ENCODE measurements at places on chromosomes 16 and 17.

- DNase-seq = no peak
Measured at GRCh38 chr16:1991588-1991947, 1.8 kb downstream of the SYNGR3 start.

- no peak for DNase-seq
Measured at GRCh38 chr17:82567286-82567685, 47.8 kb downstream of the FOXK2 start.

DNA sequence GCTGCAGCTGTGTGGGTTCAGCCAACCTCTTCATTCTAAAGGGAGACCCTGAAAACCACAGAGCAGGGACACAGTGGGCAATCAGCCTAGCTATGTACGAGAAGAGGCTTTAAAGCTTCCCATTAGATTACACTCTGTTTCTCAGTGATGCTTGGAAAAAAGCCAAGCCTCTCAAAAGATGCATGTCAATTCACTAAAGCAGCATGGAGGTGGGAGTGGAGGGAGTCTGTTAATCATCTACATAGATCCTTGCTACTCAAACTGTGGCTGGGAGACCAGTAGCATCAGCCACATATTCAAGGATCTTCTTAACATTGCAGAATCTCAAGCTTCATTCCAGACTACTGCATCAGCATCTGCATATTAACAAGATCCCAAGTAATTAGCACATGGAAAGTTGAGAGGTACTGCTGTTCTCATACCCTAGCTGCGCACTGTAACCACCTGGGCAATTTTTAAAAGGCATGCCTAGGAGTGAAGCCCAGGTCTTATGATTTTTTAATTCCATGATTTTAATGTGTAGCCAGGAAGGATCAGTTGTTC is 305.9 kb downstream of the PMP22 start:
- DNase-seq = no peak

- DNase-seq = no peak
Measured at GRCh38 chr17:9343516-9343915, 232.1 kb downstream of the STX8 start.

GRCh38 chr16:49183911-49184310 is 97.7 kb downstream of the CBLN1 start:
- peak; percentile 35 for DNase-seq

- no peak for DNase-seq
Measured at GRCh38 chr17:73365301-73365874, 53.6 kb upstream of the CDC42EP4 start.

GRCh38 chr17:70215656-70216055 is 46.3 kb downstream of the KCNJ2 start:
- DNase-seq = peak; percentile 29

DNA sequence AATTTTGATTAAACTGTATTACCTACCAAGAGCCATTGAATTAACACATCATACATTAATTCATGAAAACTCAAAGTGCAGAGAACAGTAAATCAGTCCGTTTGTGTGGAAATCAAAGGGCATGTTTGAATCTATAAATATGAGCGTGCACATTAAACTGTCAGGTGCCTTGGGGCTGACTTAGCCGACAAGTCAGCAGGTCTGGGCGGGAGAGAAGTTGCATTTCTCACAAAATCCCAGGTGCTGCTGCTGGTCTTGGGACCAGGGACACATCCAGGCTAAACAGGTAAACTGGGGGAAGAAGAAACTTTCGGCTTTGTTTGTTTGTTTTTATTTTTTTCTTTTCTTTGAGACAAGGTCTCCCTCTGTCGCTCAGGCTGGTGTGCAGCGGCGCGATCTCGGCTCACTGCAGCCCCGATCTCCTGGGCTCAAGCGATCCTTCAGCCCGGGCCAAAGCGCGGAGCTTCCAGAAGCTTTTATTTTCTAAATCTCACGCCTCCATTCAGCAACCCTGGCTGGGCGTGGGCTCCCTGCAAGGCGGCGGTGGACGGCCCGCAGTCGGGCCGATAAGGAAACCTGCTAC is 213.9 kb downstream of the MRTFB start:
- peak; percentile 59 for DNase-seq

DNA sequence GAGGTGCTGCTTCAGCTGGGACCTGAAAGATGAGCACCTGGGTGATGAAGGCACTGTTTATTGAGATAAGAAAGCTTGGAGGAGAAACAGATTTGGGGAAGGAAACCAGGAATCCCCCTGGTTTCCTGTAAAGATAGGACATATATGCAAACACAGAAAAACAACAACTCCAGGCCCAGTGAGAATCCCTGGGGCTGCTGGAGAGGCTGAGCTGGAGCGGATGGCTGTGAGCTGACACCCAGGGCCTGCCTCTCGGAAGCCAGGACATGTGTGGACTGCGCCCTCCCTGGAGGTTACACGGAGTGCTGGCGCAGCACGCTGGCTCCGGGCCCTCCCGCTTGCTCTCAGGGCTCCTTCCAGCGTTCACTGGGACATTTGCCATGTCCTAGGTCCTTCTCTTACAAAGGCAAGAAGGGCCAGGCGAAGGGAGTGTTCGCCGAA is 57.5 kb downstream of the CYB5B start:
- peak; percentile 72 for DNase-seq

- DNase-seq = no peak
Measured at GRCh38 chr17:56074361-56074890, 78.8 kb upstream of the ANKFN1 start.

DNA sequence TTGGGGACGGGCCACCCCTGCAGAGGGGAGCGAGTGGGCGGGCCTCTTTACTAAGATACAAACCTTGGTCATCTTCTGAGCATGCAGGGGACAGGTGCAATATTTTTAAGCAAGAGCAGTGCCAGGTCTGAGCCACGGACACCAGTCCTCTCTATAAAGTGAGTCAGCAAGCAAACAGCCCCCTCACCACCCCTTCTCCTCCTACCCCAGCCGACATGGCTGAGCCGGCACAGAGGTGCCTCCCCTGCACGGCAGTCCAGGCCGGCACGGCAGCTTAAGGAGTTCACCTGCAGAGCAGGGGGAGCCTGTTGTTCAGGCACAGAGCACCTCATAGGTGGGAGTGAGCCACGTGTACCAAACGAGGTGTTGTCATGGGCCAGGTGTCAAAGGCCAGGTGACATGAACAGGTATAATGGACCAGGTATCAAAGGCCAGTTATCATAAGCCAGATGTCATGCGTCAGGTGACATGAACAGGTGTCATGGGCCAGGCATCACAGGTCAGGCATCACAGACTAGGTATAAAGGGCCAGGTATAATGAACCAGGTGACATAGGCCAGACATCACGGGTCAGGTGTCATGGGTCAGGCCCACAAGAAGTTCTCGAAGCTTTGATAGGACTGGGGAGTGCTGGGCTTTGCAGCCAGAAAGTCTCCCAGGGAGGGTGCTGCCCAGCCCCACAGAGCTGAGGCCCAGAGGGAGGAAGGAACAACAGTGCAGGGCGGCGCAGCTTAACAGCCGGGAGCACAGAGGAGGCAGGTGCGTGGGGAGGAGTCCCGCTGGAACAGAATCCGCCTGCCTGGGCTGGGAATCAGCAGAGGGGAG is 42.6 kb upstream of the ZNF469 start:
- DNase-seq = no peak

- DNase-seq = no peak
Measured at GRCh38 chr16:52499060-52499440, 47.9 kb downstream of the TOX3 start.

- peak; percentile 59 for DNase-seq
Measured at GRCh38 chr16:28543072-28543471, 4.3 kb upstream of the NUPR1 start.

GRCh38 chr16:50960517-50961202 is 190.4 kb downstream of the SALL1 start:
- no peak for DNase-seq

DNA sequence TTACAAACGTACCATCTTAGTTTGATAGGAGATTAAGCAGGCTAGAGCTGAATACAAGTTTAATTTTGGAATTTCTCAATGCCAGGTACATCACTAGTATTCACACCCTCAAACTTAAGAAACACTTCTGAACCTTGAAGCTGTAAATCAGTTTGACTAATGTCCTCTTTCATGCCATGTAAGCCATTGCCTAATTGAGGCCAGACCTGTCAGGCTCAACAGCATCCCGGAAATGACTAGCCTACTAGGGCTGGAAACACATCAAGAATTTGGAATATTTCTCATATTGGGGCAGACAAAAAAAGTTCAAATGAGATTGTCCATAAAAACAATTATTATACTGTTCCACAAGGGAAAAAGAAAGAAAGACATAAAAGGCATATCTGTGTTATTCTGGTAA is 1.7 kb downstream of the USP32 start:
- DNase-seq = peak; percentile 80

- DNase-seq = no peak
Measured at GRCh38 chr16:83888672-83889044, 10.3 kb upstream of the MLYCD start.

DNA sequence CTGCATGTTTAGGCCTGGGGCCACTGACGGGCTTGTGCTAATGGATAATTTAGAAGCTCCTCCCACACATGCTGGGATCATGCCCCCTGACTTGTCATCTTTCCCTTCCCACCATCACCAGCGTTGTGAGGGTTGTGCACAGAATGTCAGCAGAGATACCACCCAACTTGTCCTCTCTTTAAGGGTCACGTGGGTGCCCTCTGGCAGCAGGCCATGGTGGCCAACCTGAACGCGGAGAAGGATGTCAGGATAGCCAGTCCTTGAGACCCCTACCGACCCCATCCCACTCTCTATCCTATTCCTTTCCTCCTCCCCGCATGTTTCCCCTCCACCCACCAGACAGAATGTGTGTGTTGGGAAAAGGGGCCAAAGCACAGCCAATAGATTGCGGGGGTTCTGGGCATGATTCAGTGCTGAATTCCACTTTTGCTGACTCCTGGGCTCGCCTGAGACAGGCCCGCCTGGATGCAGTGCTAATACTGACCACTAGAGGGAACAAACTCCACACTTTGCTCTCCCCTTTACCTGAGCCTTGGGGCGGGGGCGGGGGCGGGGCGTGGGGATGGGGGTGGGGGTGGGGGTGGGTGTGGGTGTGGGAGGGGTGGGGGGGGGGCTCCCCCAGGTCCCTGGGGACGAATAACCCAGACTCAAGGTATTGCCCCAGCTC is at the start of gene GH2:
TSS of gene GH2 (minus strand) at position 10 of the 667 bp plus-strand sequence. CDS start 143 bp downstream, outside the sequence.
- peak; percentile 57 for DNase-seq

GRCh38 chr16:84175350-84176081 is 11.3 kb downstream of the TAF1C start:
- DNase-seq = peak; percentile 40

GRCh38 chr17:3004925-3005324 is 58.5 kb downstream of the OR1D5 start:
- DNase-seq = no peak

DNA sequence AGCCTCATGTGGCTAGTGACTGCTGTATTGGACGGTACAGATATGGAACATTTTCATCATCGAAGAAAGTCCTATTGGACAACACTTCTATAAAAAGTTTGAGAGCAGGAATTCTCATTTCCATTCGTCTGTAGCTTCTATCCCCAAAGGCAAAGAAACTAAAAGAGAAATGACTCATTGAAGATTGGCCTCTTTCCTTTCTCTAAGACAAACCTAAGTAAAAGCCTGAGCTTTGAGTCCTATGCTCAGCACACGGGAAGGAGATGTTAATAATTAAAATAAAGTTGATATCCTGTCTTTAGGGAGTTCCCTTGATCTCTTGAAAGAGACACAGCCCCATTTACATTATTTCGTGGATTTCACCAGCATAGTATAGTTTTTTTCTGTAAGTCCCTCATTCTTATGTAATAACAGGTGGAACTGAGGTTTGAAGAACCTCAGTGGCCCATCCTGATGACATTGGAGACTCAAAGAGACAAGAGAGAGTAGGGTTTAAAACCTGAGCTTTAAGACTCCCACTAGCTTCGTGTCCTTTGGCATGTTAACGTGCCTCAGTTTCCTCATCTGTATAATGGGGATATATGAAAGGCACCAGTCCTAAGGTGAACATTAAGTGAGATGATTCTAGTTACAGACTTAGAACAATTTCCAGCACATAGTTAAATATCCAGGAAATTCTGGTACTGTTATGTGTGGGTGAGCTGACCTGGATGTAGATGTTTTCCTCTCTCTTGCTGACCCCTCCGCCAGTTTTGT is 174.0 kb downstream of the IRX3 start:
- DNase-seq = no peak

DNA sequence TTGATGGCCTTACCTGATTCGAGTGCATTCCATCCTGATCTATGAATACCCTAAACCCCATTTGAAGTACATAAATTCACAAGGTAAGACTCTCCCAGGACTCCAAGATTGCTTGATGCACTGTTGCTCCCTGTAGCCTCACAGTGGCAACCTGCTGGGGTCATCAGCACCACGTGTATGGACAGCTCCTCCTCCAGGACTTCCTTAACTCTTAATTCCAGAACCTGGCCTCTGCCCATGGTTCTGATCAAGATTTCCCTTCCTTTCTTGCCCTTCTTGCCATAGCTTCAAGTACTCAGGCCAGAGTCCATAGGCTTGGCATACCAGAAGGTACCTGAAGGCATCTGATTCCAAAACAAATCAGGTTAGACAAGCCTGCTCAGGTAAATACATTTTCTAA is 34.0 kb upstream of the NLK start:
- DNase-seq = peak; percentile 67

DNA sequence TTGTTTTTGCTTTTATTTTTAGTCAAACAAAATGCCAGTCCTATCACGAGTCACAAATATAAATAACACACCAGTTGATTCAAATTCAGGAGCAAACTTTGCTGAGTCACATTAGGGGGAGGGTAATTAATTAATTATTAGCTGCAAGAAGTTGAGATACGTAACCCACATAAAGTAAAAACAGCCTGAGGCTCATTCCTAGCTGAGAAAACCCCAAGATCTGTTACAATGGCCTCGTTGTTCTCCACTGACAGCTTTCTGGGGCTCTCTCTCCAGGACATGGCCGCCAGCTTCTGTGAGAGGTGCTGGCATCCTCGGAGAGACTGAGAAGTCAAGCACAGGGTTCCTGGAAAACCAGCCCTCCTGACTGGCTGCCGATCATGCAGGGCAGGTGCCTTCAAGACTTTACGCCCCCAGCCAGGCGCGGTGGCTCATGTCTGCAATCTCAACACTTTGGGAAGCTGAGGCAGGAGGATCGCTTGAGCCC is 11.1 kb downstream of the RAB40B start:
- peak; percentile 51 for DNase-seq

DNA sequence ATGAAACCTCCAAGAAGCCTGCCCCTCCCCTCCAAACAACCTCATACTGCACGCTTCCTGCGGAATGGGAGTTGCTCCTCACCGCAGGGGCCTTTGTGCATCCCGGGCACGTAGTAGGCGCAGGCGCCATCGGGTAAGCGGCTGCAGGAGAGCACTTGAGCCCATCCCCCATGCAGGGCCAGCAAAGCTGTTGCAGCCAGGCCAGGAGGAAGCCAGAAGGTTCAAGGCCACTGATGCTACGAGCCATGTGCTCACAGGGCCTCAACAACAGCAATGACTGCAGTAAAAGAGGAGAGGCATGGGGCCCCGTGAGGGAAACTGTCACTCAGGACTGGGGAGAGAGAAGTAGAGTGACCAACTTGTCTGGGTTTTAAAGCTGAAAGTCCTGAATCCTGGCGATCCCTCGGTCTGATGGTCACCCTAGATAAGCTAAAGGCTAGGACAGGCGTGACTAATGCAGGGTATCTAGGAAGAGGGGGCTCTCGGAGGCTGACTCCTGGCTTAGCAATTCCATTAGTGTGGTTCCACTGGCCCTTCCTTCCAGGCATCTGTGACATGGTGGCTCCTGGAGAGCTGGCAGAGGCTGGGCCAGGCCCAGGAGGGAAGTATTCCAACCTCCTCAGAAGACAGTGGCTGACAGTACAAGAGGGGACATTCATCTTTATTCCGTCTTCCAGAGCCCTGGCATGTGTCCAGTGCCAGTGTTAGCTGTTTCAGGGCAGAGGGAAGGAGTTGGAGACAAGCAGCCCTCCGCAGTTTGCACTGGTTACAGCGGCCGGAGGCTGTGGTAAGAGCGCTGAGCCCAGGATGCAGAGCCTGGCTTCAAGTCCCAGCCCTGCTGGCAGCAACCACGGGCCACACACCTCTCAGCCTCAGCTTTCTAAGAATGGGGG is 20.8 kb downstream of the GOSR2 start:
- no peak for DNase-seq

GRCh38 chr17:37240381-37240780 is 135.4 kb upstream of the C17orf78 start:
- DNase-seq = no peak
